ENCODE measurements at places on chromosomes 11 and 22.

- no peak for DNase-seq
These were observed 18.7 kb downstream of the ELMOD1 start for GRCh38 chr11:107609400-107610218.

DNA sequence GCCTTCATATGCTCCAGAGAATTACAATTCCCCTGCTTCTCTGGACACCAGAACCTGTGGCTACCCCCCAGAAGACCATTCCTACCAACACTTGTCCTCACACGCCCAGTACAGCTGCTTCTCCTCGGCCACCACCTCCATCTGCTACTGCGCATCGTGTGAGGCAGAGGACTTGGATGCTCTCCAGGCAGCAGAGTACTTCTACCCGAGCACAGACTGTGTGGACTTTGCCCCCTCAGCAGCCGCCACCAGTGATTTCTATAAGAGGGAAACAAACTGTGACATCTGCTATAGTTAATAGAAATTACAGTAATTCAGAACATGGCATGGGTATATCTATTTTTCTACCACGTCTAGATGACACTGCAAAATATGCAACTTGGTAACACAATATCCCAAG is 9.8 kb downstream of the POU2AF3 start:
- DNase-seq, result no peak

DNA sequence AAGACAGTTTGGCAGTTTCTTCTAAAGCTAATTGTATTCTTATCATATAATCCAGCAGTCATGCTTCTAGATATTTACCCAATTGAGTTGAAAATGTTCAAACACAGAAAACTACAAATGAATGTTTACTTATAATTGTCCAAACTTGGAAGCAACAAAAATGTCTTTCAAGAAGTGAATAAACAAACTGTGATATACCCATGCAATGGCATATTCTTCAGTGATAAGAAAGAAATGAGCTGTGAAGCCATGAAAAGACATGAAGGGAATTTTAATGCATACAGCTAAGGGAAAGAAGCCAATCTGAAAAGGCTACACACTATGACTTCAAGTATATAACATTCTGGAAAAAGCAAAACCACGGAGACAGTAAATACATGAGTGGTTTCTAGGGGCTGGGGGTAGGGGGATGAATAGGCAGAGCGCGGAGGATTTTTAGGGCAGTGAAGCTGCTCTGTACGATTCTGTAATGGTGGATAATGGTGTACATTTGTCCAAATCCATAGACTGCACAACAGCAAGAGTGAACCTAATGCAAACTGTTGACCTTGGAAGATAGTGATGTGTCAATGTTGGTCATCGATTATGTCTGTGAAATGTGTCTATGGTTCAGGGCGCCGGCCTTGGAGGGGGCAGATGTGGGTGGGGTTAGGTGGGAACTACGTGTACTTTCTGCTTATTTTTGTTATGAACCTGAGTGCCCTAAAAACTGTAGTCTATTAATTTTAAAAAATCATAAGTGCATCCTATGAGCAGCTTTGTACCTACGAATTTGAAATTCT is 424.9 kb downstream of the TBC1D22A start:
- no peak for DNase-seq

- DNase-seq, result no peak
These were observed 480 bp downstream of the PLEKHA7 start for GRCh38 chr11:17013548-17014320.

- DNase-seq, result no peak
These were observed 9.7 kb downstream of the KIRREL3 start for GRCh38 chr11:126990716-126991480.

DNA sequence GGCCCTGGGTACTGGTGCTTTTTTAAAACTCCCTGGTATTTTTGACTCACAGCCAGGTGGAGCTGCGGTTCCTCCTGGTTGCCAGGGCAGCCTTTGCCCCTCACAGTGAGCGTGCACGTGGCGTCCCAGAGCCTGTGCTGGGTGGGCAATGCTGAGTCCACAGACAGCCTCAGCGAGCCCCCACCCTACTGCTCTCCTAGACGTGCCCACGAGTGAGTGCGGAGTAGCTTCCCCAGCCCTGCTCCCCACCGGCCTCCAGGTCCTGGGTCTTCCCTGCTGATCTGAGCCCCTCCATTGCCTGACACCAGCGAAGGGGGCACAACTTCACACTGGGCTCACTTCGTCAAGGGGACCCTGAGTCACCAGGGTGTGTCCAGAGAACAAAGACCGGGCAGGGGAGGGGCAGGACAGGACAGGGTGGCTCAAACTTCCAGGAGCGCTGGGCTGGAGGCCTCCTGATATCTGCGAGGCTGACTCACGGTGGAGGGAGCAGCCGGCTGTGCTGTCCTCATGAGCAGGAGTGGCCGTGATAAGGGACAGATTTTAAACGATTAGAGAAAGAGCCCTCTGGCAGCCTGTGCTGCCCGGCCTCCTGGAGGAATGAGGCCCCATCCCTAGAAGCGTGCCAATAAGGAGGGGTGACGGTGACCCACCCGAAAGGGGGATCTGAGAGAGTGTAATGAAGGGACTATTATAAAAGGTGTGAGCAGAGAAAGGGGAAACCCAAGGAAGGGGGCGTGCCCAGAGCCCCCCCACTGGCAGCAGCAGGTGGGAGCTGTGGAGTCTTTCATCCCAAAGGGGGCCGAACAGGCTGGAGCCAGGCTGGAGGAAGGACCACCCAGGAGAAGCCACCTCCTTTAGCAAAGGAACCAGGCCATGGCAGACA is 129.3 kb upstream of the FGF3 start:
- no peak for DNase-seq
